ENCODE measurements at places on chromosomes 11 and 22.

DNA sequence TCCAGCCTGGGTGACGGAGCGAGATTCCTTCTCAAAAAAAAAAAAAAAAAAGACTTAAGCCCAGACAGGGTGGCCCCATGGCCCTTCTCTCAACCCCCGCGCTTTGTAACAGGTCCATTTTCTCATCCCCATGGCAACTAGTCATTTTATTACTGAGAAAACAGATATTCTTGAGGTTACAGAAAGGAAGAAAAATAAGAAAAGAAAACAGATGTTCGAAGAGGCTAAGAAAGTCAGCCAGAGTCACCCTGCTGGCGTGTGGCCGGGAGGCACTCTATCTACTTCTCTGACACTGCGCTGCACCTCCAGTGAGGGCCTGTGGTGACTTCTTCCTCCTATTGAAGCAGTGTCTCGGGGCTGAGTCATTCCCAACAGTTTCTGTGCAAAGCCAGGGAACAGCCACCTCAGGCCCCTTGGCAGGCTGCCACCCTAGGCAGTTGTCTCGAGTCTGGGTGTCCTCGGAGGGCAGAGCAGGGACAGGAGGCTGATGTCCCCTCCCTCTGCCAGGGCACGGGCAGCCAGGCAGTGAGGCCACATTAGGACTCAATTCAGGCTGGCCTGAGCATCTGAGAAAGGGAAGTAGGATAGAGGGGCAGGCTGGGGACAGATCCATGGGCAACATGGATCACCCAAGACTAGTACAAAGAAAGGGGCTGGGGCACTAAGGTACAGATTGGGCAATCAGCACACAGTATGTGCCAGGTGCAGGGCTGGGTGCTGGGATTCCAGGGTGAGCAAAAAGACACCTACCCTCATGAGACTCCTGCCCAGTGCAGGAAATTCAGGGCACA is 16.4 kb upstream of the SYVN1 start:
- DNase-seq = peak; percentile 93

- DNase-seq = peak; percentile 9
Measured at GRCh38 chr11:42407341-42407740, 904.5 kb upstream of the API5 start.

- DNase-seq = no peak
Measured at GRCh38 chr22:30637701-30638114, 2.1 kb downstream of the SLC35E4 start.

DNA sequence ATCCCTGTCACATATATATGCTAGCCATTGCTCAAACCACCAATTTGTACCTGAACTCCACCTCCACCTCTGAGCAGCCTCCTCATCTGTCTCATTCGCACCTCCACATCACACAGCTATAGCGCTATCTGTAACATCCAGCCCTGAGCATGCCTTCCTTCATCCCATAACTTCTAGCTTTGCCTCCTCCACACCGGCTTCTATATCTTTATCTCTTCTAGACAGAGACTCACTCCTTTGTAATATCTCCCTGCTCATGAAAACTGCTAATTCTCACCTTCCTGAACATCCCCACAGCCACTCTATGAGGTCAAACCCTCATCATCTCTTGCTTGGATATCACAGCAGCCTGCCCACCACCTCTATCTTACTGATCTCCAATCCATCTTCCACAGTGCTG is 5.9 kb downstream of the SIAE start:
- peak; percentile 32 for DNase-seq

DNA sequence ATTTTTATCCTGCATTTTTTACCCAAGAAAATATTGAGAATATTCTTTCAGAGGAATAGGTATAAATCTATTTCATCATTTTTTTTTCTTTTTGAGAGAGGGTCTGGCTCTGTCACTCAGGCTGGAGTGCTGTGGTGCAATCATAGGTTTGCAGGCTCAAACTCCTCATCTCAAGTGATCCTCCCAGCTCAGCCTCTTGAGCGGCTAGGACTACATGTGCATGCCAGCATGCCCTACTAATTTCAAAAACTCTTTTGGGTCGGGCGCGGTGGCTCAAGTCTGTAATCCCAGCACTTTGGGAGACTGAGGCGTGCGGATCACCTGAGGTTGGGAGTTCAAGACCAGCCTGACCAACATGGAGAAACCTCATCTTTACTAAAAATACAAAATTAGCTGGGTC is 20.3 kb upstream of the PTPRJ start:
- no peak for DNase-seq

DNA sequence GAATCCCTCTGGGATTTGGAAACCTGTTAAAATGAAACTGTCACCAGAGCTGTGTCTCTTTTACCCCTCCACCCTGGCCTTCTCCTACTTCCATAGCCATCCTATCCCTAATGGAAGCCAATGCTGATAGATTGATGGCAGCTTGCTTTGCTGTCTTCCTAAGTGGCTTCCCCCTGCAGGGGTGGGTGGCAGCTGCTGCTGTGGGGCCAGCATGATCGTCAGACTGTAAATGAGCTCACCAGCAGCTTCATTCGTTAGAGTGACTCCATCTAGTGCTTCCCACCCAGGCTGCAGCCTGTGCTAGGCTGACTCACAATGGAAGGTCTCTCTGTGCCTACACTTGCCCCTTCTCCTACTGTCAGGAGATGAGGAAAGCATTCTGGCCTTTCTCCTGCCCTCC is 311.0 kb downstream of the BUD13 start:
- no peak for DNase-seq

GRCh38 chr11:77418155-77418970 is 55.5 kb downstream of the PAK1 start:
- DNase-seq = no peak

GRCh38 chr11:102523189-102523570 is 7.4 kb downstream of the MMP7 start:
- no peak for DNase-seq

- DNase-seq = no peak
Measured at GRCh38 chr11:67522338-67522737, 908 bp downstream of the CABP2 start.

DNA sequence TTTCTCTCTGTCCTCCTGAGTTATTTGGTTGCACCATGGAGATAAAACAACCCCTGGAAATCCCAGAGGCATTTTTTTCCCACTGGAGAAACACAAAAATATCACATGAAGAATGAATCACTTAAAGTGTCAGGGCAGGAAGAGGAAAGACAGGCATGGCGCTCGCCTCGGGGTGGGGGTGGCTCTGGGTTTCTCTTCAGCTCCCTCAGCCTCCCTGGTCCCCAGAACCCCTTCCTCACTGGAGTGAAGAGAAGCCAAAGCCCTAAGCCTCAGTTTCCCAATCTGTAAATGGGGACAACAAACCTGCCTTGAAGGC is 938 bp downstream of the SHISAL1 start:
- DNase-seq = no peak

- DNase-seq = no peak
Measured at GRCh38 chr11:129410395-129410960, 34.8 kb downstream of the BARX2 start.

- DNase-seq = peak; percentile 99
Measured at GRCh38 chr11:57741132-57742086, at the start of gene SELENOH. Gene SELENOH, plus strand, starts transcription at chr11:57741491. Its CDS starts 105 bp downstream, at chr11:57741596.

GRCh38 chr11:123525097-123525496 is 95.0 kb downstream of the GRAMD1B start:
- DNase-seq = no peak

- no peak for DNase-seq
Measured at GRCh38 chr11:11973361-11973800, 35.0 kb downstream of the DKK3 start.

- DNase-seq = no peak
Measured at GRCh38 chr11:102408339-102408738, 44.2 kb downstream of the TMEM123 start.

GRCh38 chr11:86671531-86672006 is 847 bp downstream of the ME3 start:
- peak; percentile 85 for DNase-seq

DNA sequence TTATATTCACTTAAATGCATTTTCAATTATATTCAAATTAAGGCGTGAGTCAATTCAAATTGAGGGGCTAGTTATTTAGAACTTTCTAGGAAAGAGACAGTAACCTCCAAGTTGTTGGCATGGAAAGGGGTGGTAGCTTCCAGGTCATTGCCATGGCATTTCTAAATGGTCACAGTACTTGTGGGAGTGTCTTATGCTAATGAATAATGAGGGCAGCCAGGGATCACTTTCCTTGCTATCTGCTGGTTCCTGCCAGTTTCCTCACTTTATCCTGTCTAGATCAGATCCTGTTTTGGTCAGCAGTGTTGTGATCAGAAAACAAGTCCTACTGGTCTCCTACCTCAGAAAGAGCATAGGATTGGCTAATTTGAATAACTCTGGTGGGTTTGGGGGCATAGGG is 21.8 kb upstream of the RNASEH2C start:
- DNase-seq = no peak

GRCh38 chr11:100821198-100821597 is 134.1 kb downstream of the ARHGAP42 start:
- DNase-seq = no peak

DNA sequence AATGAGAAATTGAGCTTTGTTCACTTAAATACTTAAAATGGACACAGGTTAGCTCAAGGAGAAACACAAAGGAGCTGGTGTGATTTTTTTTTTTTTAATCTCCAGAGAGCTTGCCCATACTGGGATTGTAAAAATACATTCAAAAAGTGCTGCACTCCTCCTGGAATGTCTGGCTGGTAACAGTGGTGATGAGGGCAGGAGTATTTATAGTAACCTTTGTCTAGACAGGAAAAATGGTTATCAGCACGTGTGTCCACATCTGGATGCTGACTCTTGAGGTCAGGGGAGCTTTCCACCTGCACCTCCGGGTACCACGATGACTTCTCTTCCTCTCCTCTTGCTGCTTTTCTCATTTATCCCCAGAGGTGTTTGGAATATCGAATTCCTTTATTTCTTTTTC is 30.1 kb downstream of the EXT2 start:
- DNase-seq = no peak

DNA sequence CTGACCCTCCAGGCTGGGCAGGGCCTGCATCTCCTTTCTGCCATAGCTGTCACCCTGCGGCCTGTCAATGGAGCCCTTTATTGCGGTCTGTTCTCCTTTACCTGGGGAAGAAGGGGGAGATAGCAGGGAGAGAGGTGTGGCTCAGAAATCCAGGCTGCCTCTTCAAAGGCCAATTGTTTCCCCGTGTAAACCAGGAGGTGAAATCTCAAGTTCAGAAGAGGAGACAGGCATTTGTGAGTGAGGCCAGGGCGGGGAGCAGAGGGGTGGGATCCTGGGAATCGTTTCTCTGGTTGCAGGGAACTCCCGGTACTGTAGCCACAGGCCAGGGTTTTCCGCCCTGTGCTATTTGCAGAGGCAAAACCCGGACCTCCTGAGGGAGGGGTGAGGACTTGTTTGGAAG is 9.1 kb downstream of the DCPS start:
- DNase-seq = no peak

- DNase-seq = no peak
Measured at GRCh38 chr11:43989162-43989981, 46.9 kb downstream of the C11orf96 start.

DNA sequence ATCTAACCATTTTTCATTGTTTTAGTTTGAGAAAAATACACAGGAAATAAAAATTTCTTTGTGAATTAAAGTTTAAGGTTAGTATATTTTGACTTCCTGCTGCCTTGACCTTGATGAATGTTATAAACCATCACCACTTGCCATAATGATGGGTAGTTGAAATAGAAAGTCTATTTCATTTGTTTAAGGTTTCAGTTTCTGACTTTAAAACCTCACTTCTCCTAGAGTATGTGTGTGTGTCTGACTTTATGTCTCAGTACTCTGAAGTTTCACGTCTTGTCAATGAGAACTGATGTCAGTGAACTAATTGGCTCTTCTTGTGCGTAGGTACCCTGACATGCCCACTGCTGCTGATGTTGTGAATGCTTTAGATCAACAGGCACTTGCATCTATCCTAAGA is 188.2 kb downstream of the METTL15 start:
- no peak for DNase-seq

DNA sequence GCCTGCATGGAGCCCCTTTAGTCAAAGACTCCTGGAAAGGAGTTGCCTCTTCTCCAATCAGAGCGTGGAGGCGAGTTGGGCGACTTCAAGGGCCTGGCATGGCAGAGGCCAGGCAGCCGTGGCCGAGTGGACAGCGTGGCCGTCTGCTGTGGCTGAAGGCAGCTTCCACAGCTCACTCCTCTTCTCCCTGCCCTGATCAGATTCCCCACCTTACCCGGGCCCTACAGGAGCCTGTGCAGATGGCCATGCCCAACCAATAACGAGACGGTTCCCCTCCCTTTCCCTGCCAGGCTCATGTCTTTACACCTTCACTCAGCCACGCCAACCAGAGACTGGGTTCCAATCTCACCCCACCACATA is 20.0 kb upstream of the SLC22A12 start:
- DNase-seq = no peak

DNA sequence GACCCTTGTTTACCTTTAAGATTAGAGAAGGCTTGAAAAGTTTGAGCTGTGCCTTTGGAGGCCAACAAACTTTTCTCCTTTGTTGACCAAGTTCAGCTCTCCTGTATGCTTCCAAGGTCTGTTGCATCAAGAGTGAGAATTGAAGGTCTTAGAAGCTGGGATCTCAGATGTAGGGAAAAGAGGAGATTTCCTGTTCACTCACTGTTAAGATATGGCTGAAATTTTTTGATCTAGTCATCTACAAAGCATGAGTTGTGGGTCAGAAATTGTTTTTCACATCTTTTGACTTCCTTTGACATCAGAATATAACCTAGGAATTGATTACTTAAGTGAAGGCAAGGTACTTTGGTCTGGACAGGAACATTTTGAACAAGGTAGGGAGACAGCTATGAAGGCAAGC is 12.1 kb downstream of the OR51B4 start:
- DNase-seq = no peak

GRCh38 chr11:122116591-122116990 is 576 bp upstream of the BLID start:
- DNase-seq = no peak

DNA sequence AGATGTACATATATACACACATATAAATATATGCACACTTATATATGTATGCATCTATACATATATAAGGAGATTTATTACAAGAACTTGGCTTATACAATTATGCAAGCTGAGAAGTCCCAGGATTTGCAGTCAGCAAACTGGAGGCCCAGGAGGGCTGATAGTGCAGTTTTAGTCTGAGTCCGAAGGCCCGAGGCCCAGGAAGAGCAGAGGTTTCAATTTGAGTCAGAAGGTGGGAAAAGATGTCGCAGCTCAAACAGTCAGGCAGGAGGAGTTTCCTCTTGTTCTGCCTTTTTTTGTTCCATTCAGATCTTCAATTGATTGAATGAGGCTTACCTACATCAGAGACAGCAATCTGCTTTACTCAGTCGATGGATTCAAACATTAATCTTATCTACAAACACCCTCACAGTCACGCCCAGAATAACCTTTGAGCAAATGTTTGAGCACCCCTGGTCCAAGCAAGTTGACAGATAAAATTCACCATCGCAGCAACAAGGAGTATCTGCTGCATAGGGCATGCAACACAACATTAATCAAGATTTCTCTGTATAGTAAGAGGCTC is 4.0 kb upstream of the SGSM1 start:
- no peak for DNase-seq
